Left renal cortex interstitium (tissue), 4 donors: ENCODE measurements at places on chromosomes 12 and 14. TPM values are rescaled to one million over a fixed set of nuclear protein-coding genes. Genes with fewer than 3 reads are reported as not detected.

The CAPS2 gene
- polyA plus RNA-seq: 9.2 TPM

- no peak for DNase-seq
These were observed 23.7 kb downstream of the SRRM4 start for GRCh38 chr12:119005085-119005484.

The PTPRO gene
- polyA plus RNA-seq: 217 TPM

GRCh38 chr12:124395986-124396385 lies 101.1 kb downstream of the RFLNA start:
- DNase-seq: no peak

DNA sequence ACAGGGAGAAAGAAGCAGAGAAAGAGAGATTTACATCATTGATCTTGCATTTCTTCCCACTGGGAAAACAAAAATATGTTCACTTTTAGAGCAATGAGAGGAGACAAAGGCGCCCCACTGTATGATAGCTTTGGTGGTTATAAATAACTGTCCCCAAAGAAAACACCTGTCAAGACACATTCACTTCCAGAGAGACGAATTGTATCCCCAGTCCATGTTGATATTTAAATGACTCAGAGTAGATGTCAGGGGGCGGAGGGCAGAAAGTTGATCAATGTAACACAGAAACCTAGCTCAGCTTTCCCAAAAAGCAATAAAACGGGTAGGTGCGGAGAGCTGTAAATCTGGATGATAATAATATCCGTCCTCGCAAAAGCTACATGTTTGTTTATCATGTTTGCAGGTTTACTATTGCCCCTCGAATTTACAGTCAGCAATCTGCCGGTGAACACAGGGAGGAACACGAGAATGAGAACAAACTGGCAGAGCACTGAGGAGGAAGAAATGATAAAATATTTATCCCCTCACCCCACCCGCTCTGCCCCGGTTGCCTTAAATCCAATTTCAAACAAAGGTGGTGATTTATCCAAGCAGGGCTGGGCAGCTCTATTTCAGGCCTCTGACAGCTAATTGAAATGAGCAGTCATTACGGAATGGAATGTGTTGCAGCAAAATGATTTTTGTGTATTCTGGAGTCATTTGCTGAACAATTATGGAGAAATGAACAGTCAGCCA lies 84.4 kb downstream of the CMKLR1 start:
- DNase-seq: no peak

- DNase-seq: no peak
These were observed 66.4 kb upstream of the BMP4 start for GRCh38 chr14:54023027-54023426.

DNA sequence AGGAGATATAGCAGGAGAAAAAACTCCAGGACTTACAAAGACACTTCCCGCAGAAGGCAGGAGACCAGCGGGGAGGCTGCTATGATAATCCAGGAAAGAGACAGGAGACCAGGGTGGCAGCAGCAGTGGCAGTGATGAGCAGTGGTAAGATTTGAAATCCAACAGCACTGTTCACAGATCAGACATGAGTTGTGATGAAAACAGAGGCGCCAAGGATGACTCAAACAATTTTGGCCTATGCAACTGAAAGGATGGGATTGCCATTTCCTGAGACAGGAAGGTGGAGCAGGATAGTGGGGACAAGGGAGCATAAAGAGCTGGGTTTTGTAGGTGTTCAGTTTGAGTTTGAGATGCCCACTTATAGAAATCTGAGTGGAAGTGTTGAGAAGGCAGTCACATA lies 108.6 kb upstream of the DYRK2 start:
- DNase-seq: no peak

The TAS2R8 gene
- not detected for polyA plus RNA-seq

DNA sequence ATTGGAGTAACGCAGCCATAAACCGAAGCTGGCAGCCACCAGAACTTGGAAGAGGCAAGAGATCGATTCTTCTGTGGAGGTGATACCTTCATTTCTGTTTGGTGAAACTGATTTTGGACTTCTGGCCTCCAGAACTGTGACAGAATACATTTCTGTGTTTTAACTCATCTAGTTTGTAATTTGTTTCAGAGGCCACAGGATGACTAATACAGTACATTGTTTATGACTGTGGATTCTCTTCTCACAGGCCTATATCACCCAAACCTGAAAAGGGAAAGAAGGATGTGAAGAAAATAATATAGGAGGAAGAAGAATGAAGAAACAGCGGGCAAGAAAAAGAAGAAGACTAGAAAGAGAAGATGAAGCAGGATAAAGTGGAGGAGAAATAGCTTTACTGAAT lies 263.8 kb upstream of the DIO2 start:
- DNase-seq: no peak

The C12orf54 gene
- 0.77 TPM for polyA plus RNA-seq

The TMEM132C gene
- polyA plus RNA-seq: 1.9 TPM

DNA sequence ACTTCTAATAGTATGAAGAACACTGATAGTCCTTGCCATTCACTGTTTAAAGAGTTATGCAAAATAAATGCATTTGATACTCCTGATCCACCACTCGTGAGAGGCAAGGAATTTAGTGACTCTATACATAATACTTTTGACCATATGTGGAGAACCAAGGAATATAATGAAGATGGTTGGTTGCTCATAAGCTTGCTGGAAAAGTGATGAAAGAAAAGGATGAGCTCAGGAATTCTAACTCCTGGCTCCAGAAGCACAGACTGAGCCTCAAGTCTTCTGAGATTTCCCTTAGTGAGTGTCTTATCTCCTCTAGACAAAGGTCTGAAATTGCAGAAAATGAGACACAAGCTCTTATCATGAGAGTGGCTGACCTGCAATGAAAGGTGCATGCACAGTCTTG lies 57.1 kb upstream of the KRAS start:
- DNase-seq: no peak

DNA sequence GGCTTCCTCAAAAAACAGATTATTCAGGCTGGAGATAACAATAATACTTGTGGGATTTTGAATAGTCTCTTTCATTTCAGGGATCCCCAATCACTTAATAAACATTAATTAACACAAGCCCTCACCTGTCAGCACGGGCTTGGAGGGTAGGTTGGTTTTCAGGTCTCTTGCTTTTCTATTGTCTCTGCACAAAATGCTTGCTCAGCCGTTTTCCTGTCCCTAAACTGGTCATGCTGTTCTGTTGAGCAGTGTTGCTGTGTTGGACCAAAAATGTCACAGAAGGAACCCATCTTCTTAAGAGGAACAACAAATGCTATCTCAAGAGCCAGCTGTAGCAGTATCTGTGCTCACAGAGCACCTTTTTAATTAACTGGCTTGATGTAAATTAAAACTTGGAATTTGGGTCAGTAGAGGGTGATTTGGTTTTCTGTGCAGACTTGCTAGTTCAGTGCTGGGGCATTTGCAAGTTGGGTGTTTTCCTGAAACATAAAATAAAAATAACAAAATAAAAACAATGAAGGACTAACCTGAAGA lies 231.8 kb upstream of the CRY1 start:
- no peak for DNase-seq

The MORN3 gene
- 1.5 TPM for polyA plus RNA-seq

DNA sequence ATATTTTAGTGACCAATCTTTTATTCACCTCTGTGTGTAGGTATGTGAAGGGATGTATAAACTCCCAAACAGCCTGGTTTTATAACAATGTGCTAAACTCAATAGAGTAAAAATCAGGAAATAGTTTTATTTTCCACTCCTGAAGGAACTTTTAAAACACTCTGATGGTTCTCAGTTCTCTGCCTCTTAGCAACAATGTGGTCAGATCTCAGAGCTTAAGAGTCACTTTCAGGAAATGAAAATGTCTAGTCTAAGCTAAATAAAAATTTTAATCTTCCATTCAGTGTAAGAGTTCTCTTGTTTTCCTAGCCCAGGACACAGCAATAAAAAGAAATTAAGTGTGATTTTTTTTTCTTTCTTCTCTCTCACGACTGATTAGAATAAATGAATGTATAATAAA lies 718.0 kb downstream of the C12orf50 start:
- DNase-seq: no peak

- no peak for DNase-seq
These were observed 124.9 kb downstream of the DACT1 start for GRCh38 chr14:58762629-58763028.

- DNase-seq: no peak
These were observed 45.0 kb downstream of the TPCN1 start for GRCh38 chr12:113266106-113266895.

DNA sequence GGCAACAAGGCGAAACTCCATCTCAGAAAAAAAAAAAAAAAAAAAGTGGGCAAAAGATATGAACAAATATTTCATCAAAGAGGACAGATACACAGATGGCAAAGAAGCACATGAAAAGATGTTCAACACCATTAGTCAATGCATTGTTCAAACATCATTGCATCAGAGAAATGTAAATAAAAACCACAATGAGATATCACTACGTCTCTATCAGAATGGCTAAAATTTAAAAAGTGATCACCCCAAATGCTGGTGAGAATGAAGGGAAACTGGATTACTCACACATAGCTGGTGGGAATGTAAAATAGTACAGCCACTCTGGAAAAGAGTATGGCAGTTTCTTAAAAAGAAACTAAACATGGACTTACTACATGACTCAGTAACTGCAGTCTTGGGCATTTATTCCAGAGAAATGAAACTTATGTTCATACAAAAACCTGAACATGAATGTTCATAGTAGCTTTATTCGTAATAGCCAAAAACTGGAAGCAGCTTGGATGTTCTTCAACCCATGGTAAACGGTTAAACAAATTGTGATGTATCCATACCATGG lies 3.6 kb downstream of the L2HGDH start:
- no peak for DNase-seq

- DNase-seq: no peak
These were observed 72.3 kb downstream of the LRIG3 start for GRCh38 chr12:58847901-58848600.

DNA sequence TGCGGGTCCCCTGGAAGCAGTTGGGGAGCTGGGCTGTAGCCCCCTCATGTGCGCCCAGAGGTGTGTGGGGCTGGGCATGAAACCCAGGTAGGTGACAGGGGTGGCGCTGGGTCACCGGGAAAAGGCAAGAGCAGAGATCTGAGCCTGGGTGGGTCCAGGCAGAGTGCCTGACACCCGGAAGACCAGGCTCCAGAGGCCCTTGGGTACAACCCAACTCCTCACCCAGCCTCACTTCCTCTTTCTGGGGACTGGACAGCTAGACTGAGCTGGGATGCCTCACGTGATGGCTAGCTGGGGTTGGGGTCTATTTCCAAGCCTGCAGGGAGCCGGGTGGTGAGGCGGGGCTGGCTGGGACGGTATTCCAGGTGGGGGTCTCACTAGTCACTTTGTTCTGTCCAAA lies 16.3 kb upstream of the CYP46A1 start:
- DNase-seq: no peak

The LEMD3 gene
- polyA plus RNA-seq: 43.8 TPM

The KRT4 gene
- 0.48 TPM for polyA plus RNA-seq

The SLC16A7 gene
- polyA plus RNA-seq: 4.9 TPM

The SLC2A3 gene
- 12.3 TPM for polyA plus RNA-seq

- no peak for DNase-seq
These were observed 46.8 kb upstream of the CERS5 start for GRCh38 chr12:50214018-50214417.

The ALX1 gene
- 22.5 TPM for polyA plus RNA-seq

GRCh38 chr12:25557830-25558436 lies 4.8 kb upstream of the LMNTD1 start:
- no peak for DNase-seq

DNA sequence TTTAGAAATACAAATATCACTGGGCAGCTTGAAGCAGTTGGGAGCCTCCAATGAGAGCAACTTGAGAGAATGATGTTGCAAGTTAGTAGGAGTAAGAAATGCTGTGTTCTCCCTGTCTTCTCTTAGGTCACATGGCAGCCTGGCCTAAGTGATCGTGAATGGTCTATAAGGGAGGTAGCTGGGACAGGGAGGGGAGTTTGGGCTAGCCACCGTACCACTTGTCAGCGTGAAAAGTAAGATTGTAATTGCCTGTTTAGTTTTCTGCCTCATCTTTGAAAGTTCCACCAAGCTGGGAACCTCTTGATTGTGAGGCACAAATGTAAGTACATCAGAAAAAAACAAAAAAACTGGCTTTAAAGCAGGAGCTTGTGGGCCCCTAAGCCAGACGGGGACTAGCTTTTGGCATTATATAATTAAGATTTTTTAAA lies 36.4 kb downstream of the MDM2 start:
- DNase-seq: no peak

DNA sequence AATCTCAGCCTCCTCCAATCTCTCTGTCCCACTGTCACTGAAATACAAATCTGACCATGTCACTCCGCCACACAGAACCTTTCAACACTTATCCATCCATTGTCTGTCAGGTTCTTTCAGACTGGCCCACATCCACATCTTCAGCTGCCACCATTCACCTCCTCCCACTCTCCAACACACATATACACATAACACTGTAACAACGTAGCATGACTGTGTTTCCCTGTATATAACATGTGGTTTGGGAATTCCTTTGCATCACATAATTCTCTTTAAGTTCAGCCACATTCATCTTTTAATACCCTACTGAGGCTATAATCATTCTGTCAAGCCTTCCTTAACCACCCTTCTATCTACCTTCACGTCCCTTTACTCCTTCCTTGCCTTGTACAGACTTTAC lies 99.2 kb downstream of the PPP2R5E start:
- no peak for DNase-seq
